SK-N-DZ (cell line): ENCODE measurements at places on chromosomes 2 and 18.

- peak; percentile 86 for DNase-seq
These were observed 2.9 kb upstream of the CRYBA2 start for GRCh38 chr2:218995972-218996711.

DNA sequence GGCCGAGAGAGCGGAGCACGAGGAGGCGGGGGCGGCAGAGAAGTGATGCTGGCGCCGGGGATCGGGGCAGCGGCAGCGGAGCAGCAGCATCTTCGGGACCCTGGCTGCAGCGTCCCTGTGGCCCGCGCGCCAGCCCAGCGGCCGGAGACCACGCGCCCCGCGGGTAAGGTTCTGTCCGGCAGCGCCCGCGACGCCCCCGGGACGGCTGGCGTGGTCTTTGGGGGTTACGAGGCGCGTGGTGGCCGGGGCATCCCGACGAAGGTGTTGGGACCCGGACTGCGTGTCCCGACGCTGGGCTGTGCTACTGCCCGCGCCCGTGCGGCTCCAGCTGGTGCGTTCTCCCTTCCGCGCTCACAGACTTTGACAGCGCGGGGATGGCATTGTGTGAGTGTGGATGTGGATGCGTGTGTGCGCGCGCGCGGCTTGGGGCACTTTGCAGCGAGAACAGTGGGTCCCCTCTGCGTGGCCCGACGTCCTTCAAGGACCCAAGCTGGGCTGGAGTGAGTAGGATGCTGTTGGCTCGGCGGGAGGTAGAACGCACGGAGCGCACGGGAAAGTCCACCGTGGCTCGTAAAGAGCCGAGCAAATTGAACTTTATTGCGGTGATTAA, 405.0 kb downstream of the XIRP2 start:
- DNase-seq = peak; percentile 50

DNA sequence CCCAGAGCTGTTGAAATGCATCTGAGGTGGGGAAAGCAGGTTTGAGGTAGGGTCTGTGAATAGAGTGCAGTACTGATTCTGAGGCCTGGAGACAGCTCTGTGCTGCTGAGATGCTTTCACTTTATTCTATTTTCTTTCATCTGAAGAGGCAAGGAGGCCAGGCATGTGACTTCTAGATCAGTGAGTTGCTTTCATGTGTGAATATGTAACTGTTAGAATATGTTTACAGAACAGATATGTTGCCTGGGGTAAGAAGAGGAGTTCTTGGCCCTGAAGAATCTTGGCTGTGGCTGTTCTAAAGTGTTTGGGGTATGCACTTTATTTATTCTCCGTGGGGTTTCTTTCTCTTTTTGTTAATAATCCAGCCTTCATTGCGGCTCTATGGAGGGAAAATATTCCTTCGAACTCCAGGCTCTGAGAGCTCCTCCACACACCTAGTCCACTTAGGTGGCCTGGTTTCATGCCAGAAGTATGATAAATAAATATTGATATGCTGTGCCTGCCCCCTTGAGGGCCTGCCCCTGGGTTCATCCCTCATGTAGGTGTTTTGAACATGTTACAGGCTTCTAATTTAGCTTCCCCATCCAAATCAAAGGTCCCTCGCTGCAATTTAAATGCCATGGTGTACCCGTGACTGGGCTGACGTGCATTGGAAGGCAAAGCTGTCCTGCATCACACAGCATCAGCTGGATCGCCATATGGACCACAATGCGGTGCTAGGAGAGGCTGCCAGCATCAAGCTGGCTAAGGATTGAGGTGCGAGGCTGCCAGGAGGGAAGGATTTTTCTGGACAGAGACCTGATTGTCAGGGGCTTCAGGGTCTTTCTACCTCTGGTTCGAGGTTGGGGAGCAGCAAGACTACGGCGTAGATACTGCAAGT, 102.9 kb downstream of the PRKCE start:
- no peak for DNase-seq

DNA sequence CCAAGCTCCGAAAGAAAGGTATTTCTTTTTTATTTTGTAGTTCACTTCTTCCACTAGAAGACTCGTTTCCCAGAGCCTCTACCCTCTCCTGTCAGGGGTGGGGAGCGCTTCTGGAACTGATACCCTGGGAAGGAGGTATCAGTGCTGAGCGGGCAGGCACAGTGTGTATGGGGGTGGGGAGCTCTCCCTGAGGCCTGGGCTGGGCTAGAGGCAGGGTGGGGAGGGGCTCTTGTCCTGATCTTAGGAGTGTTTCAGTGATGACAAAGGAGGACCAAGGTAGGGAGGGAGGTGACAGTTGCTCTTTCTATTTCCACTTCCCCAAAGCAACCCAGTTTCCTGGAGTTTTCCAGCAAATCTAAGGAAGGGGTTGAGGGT, 65.4 kb downstream of the ARHGAP25 start:
- no peak for DNase-seq

DNA sequence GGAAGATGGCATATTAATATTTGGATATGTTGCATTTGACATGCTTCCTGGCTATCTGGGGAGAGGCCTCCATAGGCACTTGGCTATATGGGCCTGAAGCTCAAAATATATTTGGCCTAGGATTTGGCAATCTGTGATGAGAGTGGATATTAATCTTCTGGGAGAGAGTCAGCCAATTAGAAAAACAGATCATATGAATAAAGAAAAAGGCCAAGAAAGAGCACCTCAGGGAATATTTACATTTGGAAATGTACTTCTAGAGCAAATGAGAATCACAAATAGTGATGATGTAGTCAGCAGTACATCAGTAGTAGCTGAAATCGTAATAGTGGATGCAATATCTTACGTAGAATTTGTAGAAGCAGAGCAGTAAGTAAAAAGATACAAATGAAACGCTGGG, 277.0 kb downstream of the CTNNA2 start:
- DNase-seq = no peak

- no peak for DNase-seq
These were observed 82.1 kb upstream of the POMC start for GRCh38 chr2:25250331-25251070.

GRCh38 chr2:137187216-137187615, 421.9 kb downstream of the THSD7B start:
- no peak for DNase-seq

DNA sequence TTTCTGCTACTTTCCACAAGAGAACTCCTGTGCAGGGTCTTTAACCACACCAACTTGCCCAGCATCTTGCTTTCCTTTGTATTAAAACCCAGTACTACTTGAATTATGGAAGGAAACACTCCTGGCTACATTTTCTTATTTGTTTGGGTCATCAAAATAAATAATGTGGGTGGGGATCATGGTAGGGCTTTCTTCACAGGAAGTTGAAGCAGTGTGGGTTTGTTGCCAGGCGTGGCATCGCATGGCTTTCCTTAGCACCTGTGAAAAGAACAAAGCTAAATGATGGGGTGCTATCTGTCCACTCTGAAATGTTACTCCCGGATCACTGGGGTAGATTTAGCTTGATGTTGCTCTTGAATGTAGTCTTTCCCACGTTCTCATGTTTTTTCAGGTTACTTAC, 18.7 kb downstream of the ARHGAP25 start:
- DNase-seq = no peak

DNA sequence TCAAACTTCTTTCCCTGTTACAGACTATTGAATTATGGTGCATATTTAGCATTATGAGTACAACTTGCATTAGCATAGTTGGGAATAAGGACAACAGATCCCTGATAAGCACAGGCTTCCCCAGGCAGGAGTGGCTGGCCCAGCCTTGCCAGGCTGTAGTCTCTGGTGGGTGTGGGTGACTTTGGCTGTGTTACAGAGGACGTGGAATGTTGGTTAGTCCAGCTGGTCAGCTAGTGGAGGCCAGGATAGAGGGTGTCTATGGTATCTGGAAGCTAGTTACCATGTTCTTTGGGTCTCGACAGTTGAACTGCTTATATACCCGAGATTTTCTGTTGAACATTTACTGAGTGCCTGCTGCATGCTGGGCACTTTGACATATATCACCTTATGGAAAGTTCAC, 4.7 kb downstream of the SH3RF3 start:
- DNase-seq = no peak

DNA sequence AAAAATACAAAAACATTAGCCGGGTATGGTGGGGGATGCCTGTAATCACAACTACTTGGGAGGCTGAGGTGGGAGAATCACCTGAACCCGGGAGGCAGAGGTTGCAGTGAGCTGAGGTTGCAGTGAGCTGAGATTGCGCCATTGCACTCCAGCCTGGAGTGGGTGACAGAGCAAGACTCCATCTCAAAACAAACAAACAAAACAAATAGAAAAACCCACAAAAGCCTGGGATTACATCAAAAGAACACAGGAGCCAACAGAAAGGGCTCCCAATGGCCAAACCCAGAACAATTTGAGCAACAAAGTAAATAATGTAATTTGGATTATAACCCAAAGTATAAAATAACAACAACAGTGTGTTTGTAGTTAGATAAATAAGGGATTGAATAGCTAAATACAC, 159.8 kb downstream of the UXS1 start:
- no peak for DNase-seq

DNA sequence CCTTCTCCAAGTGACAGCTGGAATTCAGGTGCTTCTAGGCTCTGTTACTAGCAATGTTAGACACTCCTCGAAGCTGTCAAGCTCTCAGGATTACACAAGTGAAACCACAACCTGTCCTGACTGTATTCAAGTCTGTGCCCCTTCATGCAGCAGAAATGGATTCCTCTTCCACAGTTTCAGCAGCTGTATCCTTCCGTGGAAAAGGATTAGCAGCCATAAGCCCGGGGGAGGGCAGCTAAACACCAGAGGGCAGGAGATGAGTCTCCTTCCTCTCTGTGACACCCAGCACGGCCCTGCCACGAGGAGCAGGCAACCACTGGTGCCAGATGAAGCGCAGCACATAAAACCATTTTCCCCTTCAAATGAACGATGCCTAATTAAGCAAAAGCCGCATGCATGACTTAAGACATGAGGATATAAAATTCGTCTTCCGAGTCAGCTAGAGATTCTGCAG, 1.2 kb downstream of the ST3GAL5 start:
- DNase-seq = peak; percentile 36

GRCh38 chr2:30601375-30601774, 154.3 kb downstream of the LCLAT1 start:
- DNase-seq = no peak

DNA sequence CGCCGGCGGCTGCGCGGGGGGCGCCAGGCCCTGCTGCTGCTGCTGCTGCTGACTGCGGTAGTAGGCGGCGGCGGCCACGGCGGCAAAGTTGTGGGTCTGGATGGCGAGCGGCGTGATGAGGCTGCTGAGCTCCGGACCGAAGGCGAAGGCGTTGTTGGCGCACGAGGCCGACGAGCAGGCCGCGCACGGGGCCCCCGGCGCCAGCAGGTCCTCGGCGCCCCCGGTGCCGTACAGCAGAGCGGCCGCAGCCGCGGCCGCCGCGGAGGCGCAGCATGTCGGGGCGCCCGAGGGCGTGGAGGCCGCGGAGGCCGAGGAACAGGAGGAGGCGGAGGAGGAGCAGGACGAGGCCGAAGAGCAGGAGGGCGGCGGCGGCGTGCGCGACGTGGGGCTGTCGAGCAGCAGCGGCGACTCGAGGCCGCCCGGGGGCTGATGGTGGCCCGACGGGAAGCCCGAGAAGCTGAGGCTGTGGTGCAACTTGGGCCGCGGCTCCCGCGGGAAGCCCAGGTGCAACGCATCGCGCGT, 1.8 kb downstream of the ZFP36L2 start:
- DNase-seq = no peak

GRCh38 chr2:233303252-233303651, 4.4 kb upstream of the SAG start:
- DNase-seq = no peak

- no peak for DNase-seq
These were observed 7.7 kb upstream of the TTC39C start for GRCh38 chr18:24006712-24007313.

- no peak for DNase-seq
These were observed 38.9 kb upstream of the SERPINE2 start for GRCh38 chr2:224077773-224078507.
